Ascending aorta (tissue), 2 donors: ENCODE measurements at places on chromosomes 4 and X. TPM values are rescaled to one million over a fixed set of nuclear protein-coding genes. Genes with fewer than 3 reads are reported as not detected.

The SPIN4 gene
- 9.2 TPM for total RNA-seq

The VEGFC gene
- 18.6 TPM for total RNA-seq

The NSUN7 gene
- total RNA-seq, result 5.0 TPM

The PLAC8 gene
- total RNA-seq, result 1.1 TPM

The UCP1 gene
- not detected for total RNA-seq

The OPN1MW gene
- not detected for total RNA-seq

The SATL1 gene
- total RNA-seq, result not detected

The SSX4 gene
- total RNA-seq, result not detected

The CT55 gene
- not detected for total RNA-seq

The FGFR3 gene
- 3.7 TPM for total RNA-seq

The ZNF81 gene
- total RNA-seq, result 2.8 TPM

The ATG4A gene
- total RNA-seq, result 15.0 TPM

The ARSJ gene
- 14.6 TPM for total RNA-seq

The TLR3 gene
- 19.9 TPM for total RNA-seq

The RBM47 gene
- 7.1 TPM for total RNA-seq

The FTHL17 gene
- not detected for total RNA-seq

The DOK7 gene
- total RNA-seq, result 33.5 TPM

The TXK gene
- not detected for total RNA-seq

The PAGE5 gene
- total RNA-seq, result not detected

The PAGE4 gene
- total RNA-seq, result not detected

The PAGE1 gene
- not detected for total RNA-seq

The CT45A1 gene
- total RNA-seq, result not detected

The HERC5 gene
- total RNA-seq, result 0.32 TPM

The GPAT3 gene
- 1.5 TPM for total RNA-seq

The TRIM75 gene
- not detected for total RNA-seq

The SLC9B1 gene
- total RNA-seq, result not detected

The NEUROG2 gene
- total RNA-seq, result not detected

The ITIH6 gene
- not detected for total RNA-seq

The LUZP4 gene
- total RNA-seq, result not detected

The IBSP gene
- total RNA-seq, result not detected

The TRIM61 gene
- total RNA-seq, result not detected

The POLN gene
- 0.21 TPM for total RNA-seq
